Adipocyte (in vitro differentiated cells): ENCODE measurements at places on chromosomes 13 and 19.
A peak's percentile ranks its signal among the peaks of the same experiment; 100 is the strongest.

DNA sequence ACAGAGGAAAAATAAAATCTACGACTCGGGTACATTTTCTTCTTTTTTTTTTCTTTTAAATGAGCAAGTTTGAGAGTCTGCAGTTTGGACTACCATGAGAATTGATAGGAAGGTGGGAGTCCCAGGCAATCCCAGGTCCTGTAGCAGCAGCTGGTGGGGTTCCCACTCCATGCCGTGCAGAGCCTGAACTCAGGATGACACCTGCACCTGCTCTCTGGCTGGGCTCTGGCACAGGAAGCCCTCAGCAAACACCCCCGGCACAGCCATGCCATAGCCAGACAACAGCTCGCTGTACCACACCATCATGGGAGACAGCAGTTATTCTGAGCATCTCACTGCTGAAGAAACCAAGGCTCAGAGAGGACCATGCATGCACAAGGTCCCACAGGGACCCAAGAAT, 6.2 kb upstream of the GP6 start:
- DNase-seq, result no peak

DNA sequence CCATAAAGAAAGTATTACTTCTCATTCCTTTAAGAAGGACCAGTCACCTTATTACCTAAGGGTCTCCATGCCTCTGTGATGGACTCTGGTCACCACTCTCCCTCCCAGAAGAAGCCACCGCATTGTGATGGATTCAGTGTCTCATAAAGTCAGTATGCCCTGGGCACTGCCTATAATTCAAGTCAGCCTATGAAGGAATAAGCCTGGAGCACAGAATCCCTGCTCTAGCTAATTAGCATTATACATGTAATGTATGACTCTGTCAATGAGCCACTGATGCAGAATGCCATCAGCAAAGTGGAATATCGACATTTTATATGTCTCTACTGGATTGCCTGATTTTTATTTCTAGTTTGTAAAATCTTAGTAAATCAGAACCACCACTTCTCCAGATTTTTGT, 14.9 kb upstream of the FREM2 start:
- DNase-seq, result no peak

DNA sequence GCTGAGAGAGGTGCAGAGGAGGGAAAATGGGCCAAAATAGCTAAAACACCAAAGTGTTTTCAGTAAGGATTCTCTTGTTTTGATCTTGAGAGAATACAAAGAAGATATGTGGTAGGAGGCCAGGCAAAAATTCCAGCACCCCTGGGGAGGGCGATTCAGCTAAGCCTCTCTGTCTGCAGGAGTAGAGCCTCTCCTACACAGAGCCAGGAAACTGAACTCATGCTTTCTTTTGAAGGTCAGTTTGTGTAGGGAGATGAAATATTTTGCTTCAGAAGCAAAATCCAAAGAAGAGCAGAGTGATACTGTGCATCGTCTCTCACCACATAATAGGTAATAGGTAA, 565.0 kb downstream of the FGF9 start:
- DNase-seq, result no peak

DNA sequence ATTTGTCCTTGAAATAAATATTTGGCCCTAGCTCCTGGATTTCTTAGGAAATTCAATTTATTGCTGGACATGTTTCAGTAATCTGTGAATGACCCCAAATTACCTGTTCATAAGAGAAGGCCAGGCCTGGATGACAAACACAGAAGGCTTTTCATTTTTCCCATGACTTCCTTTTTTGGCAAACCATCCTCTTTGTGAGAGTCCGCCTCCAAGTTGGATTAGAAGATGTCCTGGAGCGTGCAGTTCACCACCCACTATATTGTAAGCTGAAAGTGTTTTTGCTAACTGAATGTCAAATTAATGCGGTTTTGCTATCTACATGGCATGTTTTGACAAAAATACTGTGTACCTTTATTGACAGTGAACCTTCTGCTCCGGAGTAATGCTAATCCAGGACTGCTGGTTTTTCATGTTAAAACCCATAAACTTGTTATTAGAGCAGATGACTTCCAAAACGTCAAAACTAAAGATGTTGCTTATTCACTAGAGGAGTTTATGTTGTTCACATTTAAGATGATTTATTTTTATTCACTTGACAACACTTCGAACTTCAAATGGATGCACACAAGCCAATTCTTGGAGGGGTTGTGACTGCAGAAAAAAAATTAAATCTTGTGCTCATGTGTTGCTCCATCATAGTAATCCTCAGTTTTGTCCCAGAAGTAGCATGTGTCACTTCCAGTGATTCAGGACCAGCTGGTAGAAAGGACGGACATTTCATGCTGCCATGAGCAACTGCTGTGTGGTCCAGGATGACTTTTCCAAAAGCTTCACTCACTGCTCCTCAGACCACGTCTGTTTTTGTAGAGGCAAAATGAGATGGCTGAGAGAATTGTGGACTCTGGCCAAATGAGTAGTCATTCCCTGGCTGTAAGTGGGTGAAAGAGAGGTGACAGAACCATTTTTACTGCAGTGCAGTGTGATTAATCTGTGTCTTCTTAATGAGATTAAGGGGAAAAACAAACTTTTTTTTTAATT, 71.0 kb downstream of the ITGBL1 start:
- DNase-seq, result peak; percentile 52

- DNase-seq, result no peak
Measured at GRCh38 chr13:35879111-35879510, 252.1 kb downstream of the DCLK1 start.

GRCh38 chr13:26198116-26198515, 24.0 kb downstream of the RNF6 start:
- DNase-seq, result no peak

DNA sequence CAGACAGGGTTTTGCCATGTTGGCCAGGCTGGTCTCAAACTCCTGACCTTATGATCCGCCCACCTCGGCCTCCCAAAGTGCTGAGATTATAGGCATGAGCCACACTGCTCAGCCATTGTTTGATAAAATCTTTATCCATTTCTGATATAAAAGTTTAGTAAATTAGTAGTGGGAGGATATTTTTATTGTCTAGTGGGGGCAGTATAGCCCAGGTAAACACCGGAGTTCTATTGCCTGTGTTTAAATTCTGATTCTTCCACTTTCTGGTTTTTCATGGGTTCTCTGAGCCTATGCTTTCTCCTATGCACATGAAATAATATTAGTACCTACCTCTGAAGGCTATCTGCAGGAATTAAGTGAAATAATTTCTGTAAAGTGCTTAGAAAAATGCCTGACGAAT, 20.1 kb upstream of the ARHGEF18 start:
- no peak for DNase-seq

- peak; percentile 37 for DNase-seq
Measured at GRCh38 chr13:66329988-66330451, 900.1 kb downstream of the PCDH9 start.

DNA sequence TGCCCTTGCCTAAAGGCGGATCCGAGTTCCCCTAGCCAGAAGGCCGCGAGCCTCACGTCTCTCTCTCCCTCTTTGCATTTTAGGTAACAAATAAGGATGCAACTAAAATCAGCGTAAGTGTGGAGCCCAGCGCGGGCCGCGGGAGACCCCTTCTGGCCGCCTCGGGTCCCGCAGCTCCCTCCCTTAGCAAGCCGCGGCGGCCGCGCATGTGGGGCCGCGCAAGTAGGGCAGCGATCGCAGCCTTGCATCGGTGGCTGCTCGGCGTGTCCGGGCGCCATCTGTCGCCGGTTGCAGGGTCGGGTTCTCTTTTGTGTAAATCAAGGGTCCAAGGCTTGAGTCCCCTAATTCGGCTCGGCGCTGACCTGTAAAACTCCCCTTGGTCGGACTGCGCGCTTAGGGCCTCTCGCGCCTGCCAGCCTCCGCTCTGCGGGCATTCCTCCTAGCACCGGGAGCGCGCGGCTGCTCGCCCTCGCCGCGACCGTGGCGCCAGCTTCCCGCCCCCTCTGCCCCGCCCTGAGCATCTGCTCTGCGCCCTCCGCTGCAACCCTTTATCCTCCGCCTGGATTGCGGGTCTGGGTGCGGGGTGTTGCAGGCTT, 2.7 kb downstream of the VSTM2B start:
- DNase-seq, result peak; percentile 80

DNA sequence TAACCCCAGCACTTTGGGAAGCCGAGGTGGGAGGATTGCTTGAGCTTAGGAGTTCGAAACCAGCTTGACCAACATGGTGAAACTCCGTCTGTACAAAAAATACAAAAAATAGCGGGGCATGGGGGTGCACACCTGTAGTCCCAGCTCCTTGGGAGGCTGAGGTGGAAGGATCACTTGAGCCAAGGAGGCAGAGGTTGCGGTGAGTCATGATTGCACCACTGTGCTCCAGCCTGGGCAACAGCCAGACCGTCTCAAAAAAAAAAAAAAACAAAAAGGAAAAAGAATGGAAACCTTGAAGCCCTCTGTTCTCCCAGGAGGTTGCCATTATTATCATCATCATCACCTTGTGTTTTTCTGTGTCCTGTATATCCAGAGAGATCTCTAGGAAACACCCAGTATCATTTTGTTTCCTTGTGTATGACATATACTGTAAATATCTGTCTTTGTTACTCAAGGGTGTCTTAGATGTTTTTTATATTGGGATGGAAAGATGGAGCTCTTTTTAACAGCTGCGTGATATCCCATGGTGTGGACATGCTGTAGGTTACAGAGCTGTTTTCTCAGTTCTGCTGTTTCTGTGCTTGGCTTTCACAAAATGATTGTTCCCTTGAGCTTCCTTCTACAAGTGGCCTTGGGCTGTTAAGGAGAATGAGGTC, 11.8 kb downstream of the CHAF1A start:
- peak; percentile 28 for DNase-seq

GRCh38 chr19:14545716-14546082, 16.3 kb downstream of the TECR start:
- DNase-seq, result no peak

DNA sequence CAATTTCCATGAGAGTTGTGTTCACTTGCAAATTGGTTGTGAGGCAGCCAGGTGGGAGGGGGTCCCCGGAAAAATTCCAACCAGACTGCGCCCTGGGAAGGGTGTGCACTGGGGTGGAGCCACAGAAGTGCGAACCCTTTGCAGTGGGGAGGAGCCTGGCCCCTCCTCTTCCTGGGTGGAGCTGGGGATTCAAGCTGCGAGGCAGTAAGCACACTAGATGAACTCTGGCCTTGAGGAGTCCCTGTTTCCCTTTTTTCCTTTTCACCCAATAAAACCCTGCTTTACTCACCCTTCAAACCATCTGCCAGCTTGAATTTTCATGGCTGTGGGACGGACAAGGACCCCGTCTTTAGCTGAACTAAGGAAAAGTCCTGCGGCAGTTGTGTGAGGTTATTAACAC, 31.0 kb upstream of the MBNL2 start:
- DNase-seq, result no peak

GRCh38 chr19:54473892-54474372, 836 bp upstream of the CDC42EP5 start:
- DNase-seq, result no peak

DNA sequence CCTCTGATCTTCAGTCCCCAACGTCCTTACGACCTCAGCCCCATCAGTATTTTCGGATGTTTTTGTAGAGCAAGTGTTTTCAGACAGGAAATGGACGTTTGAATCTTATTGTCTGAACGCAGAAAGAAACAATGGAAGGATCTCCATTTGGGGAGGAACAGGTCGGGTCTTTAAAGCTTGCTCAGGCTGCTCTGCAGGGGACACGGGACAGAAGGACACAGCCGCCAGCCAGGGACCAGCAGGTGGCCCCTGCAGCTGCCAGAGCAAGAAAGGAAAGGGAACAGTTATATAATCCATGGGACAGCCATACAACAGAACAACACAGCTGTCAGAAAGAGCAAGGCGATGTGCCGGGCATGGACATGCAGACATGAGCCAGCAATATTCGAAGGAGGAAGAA, 18.5 kb upstream of the IGLON5 start:
- DNase-seq, result no peak

DNA sequence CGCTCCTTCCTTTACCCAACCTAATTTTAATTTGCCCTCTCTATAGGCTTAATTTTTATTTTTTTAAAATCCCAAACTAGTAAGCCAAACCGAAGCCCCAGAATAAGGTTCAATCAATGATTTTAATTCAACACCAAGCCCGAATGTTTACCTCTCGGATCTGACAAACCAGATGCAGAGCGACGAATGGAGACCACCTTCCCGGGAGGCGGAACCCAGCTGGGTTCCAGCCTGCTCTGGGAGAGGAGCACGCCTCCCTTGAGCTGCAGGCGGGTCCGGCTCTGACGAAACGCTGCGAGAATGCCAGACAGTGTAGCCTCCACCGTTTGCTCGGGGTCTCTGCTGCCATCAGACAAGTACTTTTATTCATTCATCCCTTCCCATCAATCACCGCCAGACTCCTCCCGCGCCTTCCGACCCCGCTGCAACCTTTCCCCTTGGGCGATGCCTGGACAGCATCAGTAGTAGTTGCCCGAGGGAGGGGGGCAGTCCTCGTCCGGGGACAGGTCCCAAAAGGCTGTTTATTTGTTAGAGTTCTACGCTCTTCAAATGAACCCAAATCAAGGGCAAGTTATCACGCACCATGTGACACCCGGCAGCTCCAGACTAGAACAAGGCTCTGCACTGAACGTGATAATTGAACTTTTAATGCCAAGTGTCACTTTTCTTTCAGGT, 752 bp upstream of the EDNRB start:
- peak; percentile 45 for DNase-seq

- DNase-seq, result no peak
Measured at GRCh38 chr13:45850027-45850613, 1.4 kb downstream of the SIAH3 start.
